ENCODE measurements at places on chromosomes 1 and 21. TPM values are rescaled to one million over a fixed set of nuclear protein-coding genes. Genes with fewer than 3 reads are reported as not detected.

CCDC30 gene
- 0.11 TPM for total RNA-seq

DNA sequence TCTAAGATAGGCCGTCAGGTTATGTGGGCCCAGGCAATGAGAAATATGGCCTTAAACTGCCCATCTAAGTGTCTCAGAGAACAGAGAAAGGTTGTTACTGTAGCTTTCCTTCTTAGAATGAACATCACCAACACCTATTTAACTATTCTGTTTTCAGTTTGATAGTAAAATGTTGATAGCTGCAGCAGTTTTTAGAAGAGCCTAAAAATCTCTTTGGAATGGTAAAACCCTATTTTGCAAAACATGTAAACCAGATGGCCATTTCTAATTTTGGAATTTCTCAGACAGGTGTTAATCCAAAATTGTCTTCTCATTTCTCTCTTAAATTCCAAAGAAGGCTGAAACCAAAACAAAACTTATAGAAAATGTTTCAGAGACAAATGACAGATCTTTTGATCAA, 57.5 kb downstream of the DIPK1A start:
- DNase-seq: no peak

DNA sequence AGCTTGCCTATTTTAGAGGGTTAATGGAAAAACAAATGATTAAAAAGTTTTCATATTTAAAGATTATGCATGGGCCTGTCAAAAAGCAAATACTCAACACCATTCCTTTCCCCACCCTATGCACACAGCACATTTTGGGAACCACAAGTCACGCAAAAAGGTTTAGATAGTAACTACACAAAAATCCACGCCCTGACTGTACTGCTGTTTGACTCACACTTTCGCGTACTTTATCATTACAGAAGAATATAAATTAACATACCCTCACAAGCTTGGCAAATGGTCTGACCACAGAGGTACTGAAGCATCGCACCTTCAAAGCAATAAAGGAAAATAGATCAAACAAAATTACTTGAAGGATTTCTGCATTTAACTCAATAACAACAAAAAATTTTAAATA, 1.4 kb downstream of the ATP5PO start:
- no peak for DNase-seq

- no peak for DNase-seq
Measured at GRCh38 chr1:234843946-234844345, 234.0 kb upstream of the IRF2BP2 start.

DNA sequence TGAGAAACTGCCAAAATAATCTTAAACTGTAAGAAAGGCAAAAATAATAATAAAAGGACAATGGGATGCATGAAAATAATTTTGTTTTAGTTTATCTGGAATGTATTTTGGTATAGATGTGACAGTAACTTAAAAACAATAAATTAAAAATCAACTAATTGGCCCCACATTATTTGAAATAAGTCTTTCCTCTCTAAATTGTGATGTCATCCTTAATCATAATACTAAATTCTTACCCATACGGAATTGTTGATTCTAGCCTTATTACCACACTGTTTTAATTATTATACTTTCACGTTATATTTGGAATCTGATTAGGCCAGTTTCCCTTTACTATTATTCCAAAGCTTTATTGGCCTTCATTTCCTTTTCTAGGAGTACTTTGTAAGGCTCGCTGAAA, 7.7 kb downstream of the DESI2 start:
- DNase-seq: no peak

DNA sequence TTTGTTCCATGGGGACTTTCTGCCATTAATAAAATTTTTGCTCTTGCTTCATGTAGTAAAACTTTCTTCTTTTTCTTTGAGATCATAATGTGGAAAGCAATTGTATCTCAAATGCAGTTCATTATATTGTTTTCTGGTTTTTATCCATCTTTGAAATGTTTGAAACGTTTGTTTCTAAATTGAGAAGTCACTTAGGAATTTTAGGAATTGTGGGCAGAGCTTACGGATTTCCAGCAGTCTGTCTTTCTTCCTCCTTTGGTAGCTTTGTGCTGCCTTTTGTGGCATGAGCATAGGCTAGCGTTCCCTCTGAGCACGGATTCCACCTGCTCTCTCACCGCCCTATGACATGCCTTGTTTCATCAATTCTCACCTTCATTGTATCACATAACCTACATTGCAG, 2.9 kb upstream of the ST6GALNAC5 start:
- no peak for DNase-seq

DNA sequence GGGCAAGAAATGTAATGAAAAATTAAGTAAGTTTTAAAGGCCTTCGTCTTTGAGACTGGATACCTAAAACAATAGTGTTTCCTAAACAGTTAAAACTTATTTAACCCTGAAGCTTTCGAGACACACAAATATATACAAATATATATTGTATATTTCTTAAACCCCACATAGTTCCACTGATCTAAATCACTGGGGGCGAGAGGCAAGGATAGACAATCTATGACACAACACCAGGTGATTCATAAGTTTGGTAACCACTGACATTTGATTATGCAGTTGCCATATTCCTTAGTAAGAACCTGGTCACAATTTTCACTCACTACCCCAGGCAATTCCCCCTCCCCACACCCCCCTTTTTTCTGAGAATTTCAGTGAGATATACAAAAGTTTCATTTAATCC, 55.3 kb upstream of the BOLA1 start:
- DNase-seq: peak; percentile 9

DNA sequence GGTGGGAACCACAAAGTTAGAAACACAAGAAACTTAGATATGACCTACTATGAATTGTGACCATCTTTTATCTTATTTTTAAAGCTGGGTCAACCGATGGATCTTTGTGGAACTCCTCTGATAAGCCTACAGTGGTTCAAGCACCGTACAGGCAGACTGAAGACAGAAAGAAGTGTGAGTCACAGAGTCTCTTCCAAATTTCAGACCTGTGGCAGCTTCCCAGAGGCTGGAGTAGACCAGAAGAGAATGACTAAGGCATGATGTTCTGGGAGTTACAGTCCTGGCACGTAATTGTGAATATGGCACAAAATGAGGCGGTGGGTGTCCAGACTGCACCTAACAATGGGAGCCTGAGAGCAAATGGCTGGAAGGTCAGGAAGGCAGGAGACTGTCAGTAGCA, 70.0 kb downstream of the LMO4 start:
- DNase-seq: no peak
